ENCODE measurements at places on chromosomes 16 and 17.

DNA sequence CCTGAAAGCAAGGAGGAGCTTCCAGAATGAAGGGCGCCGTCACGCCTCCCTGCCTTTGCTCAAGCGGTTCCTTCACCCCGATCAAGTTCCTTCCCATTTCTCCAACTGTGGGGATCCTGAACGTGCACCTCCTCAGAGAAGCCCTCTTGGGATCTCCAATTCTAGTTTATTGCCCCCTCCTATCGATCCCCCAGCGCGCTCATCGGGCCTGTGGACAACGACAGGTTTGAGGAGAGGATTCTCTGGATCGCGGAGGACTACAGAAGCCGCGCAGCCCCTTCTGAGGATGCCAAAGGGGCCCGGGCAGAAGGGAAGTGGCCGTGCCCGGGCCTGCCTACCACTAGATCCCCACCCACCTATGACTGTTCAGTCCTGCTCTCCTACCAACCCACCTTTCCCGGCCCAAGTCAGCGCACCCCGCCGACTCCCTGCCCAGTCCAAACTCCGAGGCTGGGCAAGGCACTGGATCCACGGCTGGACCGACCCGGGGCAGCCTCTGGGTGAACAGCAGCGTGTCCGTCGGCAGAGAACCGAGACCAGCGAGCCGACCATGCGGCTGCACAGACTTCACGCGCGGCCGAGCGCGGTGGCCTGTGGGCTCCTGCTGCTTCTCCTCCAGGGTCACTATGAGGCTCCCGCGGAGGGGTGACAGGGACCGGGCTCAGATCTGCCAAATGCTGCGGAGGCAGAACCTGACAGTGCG is 12.8 kb upstream of the CES3 start:
- peak; percentile 73 for DNase-seq

DNA sequence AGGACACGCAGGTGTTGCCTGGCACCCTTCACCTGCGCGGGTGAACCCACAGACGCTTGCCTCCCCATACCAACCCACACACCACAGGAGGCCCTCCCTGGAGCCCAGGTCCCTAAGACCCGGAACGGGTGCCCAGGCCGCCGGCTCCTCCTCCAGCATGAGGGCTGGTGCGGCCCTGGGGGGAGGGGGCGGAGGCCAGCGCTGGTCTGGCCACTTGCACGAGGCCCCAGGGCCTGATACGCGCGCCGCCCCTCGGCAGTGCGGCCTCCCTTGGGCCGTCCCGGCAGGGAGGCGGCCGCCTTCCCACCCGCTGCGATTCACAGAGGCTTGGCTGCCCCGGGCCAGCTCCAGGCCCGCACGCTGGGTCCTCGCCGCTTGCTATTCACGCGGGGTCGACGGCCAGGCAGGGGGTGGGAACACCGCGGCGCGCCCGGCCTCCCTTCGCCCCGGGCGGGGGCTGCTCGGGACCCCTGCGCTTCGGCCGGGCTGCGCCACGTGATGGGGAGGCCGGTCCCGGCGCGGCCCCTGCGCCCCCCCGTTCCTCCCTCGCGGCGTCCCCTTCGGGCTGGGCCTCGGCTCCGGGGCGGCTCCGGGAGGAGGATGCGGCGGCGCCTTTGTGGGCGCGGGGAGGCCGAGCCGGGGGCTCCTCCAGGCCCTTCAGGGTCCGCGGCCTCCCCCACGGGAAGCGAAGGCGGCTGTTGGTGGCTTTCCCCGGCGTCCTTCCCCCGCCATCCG is 685 bp downstream of the FASN start:
- DNase-seq: peak; percentile 74

DNA sequence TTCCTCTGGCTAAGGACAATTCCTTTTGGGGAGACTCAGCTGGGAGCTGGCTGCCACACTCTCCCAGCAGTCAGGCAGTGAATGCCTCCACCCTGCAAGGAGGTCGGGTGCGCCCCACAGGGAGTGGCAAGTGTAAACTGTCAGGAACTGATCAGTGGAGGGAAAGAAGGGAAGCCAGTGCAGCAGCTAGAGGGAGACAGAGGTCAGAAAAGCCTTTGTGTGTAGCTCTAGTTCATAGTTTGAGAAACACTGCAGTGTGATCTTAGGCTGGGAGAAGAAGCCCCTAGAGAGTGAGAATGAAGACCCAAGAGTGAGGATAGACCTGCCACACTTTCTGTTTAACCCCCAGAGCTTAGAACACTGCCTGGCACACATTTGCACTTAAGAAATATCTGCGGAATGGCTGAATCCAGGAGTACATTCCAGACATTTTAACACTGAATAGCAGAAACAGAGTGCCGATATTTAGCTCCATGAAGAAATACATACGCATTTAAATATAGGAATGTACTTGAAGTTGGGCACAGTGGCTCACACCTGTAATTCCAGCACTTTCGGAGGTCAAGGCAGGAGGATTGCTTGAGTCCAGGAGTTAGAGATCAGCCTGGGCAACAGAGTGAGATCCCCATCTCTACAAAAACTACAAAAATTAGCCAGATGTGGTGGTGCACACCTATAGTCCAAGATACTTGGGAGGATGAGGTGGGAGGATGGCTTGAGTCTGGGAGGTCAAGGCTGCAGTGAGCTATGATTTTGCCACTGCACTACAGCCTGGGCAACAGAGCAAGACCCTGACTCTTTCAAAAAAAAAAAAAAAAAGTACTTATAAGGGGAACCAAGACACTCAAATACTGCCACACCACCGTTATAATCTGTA is 11.1 kb upstream of the SLC5A11 start:
- DNase-seq: peak; percentile 83

GRCh38 chr17:38585056-38585917 is 20.5 kb downstream of the SRCIN1 start:
- peak; percentile 17 for DNase-seq

DNA sequence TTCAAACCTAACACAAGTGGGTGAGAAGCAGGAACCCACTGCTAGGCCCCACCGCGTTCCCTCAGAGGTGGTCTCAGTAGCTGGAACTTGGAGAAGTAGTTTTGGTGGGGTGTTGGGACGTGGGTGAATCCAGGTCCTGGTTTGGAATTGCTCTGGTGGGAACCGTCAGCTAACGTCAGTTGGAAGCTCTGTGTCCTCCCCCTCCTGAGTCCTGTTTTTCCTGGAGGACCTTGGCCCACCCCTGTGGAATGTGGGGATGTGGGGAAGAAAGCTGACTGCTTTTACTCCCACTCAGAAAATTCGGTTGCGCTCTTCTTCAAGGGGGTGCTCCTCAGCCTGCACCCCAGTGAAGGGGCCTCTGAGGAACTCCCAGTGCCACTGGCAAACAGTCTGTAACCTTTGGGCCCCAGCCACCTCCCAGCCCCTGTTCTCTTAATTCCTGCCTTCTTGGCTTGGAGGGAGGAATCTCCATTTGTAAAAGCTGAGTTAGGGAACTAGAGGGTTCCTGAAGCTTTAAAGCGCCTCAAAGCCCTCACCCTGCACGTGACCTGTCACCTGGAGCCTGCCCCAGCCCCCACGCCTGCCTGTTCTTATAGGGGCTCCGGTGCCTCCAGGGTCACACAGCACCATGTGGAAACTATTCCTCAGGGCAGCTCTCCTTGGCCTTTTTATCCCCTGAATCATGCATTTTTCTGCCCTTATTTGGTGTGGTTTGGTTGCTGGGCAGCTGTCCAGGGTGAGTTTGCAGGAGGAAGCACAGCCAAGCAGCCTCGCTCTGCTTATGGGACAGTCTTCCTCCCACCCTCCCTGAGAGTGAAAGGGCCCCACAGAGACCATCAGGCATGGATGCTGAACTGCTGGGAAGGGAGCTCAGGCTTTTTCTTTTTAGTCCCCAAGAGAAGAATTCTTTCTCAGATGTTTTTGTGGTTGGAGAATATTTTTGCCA is 16.2 kb upstream of the NAGLU start:
- DNase-seq: peak; percentile 79

- DNase-seq: no peak
These were observed 3.6 kb upstream of the CCL1 start for GRCh38 chr17:34366529-34367107.

DNA sequence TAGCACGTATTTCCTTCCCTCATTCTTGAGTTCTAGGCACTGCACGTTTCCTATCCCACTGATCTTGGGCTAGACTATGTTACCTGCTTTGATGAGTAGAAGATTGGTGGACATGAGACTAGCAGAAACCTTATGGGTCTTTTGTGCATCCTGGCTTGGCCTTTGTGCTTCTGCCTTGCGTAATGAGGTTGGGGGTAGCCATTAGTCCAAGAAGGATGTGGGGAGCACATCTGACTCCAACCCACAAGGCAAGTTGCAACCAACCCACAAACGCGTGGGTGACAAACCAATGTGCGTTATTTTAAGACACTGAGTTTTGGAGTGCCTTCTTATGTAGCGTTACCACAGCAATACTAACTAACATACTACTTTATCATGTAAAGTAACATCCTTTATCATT is 180.4 kb upstream of the IRX5 start:
- DNase-seq: no peak

DNA sequence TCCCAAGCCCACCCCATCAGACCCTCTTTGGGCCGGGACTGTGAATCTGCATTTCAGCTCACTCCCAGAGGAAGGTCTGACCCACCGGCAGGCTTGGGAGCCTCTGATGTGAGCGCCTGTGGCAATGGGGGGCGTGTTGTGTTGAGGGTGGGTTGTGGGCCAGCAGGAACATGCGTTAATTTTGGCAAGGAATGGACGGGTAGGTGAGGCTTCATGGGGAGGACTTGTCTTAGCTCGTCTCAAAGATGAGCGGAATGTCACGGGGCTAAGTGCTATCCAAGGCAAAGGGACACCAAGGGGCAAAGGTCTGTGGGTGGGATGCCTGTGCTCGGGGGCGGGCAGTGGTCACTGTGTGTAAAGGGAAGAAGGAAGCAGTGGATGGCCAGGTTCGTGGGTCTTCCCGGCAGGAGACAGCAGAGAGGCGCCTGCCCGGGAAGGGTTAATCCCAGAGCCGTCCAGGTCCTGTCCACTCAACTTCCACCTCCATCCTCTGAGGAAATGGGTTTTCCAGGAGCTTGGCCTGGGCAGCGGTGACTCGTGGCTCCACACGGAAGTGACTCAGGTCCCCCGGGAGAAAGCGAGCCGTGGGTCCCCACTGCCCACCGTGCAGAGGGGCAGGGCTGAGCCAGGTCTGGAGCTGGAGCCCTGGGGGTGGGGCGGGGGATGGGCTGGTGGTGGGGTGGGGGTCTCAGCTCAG is 17.4 kb downstream of the ADGRG1 start:
- no peak for DNase-seq

- DNase-seq: no peak
These were observed 217.8 kb downstream of the CHD9NB start for GRCh38 chr16:52834736-52835465.

GRCh38 chr17:45008216-45008615 is 40.1 kb upstream of the C1QL1 start:
- no peak for DNase-seq

GRCh38 chr17:17179371-17179827 is 26.7 kb downstream of the PLD6 start:
- DNase-seq: no peak

GRCh38 chr17:55230716-55231115 is 34.0 kb upstream of the HLF start:
- no peak for DNase-seq

- DNase-seq: no peak
These were observed 30.3 kb downstream of the CPSF4L start for GRCh38 chr17:73231395-73231794.

DNA sequence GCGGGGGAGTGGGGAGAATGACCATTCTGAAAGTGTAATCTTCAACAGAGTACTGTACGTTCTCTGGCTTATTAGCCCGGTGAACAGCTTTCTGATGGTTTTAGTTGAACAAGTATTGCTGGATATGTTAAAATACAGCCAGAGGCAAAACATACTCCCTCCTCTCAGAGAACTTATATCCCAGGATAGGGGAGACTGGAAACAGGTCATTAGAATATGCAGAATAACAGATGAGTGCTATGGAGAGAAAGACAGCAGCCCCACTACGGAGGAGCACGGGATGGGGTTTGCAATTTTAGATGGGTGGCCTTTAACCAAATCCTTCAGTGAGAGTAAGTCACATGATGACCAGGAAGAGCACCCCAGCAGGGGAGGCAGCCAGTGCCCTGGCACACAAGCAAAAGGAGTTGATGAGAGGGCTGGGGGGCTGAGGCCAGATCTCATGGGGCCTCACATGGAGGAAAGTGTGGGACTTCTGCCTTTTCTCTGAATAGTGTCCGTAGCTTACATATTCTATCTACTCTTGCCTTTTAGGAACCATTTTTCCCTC is 43.1 kb upstream of the SEC14L1 start:
- no peak for DNase-seq

- no peak for DNase-seq
These were observed 20.7 kb downstream of the PHKB start for GRCh38 chr16:47481698-47482374.

DNA sequence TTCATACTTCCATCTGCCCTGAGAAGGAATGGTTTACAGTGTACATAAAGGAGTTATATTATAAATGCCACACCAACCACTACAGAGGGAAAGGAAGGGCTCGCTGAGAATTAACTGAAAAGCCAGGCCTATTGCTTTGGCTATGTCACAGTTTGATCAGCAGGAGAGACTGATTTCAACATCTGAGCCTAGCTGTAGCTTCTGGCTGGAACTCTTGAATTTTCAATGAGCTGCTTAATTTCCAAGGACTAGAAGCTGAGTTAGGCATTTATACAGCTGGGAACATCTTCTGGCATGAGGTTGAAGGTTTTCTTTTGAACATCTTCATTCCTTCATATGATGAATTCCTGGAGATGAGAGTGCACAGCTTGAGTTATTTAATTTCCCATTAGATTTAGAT is 47.6 kb upstream of the GNAO1 start:
- no peak for DNase-seq

- DNase-seq: no peak
These were observed 124.3 kb upstream of the IRX5 start for GRCh38 chr16:54806378-54806777.

DNA sequence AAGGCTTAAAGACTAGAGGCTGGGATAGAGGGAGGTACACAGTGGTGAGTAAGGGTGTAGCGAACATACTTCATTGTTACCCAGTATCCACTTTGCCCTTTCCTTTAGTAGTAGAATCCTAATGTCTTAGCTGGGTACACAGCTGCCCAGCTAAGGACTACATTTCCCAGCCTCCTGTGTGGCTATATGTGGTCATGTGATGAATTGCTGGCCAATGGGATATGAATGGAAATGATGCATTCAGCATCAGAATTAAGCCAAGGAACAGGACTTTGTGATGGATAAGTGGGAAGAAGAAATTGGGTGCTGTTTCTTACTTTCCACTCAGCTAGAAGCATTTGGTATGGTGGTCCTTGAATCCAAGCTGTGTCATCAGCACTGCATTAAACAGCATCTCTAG is 55.9 kb downstream of the FOXL1 start:
- DNase-seq: no peak

GRCh38 chr17:41020336-41020735 is 6.7 kb downstream of the KRTAP1-5 start:
- no peak for DNase-seq

- DNase-seq: no peak
These were observed 469.9 kb downstream of the MAF start for GRCh38 chr16:79130616-79131015.

- DNase-seq: no peak
These were observed 4.6 kb downstream of the METTL9 start for GRCh38 chr16:21603928-21604327.

Measured in small intestine (tissue), 16 donors.